ENCODE measurements at places on chromosomes 12 and 14. TPM values are rescaled to one million over a fixed set of nuclear protein-coding genes. Genes with fewer than 3 reads are reported as not detected.

Gene RIN3
- 1.3 TPM for total RNA-seq

Gene NPAS3
- total RNA-seq, result under 0.01 TPM

Gene SRRM4
- not detected for total RNA-seq

Gene NCOR2
- 49.3 TPM for total RNA-seq

Gene P3H3
- total RNA-seq, result 124 TPM

Gene GLT1D1
- not detected for total RNA-seq

Gene MMP19
- total RNA-seq, result 2.5 TPM

Gene SMOC1
- total RNA-seq, result 0.85 TPM

Gene CLEC4E
- total RNA-seq, result not detected

Gene KLHDC1
- total RNA-seq, result 1.9 TPM

Measured in regular cardiac myocyte (primary cell).